ENCODE measurements at places on chromosomes 7 and 10. TPM values are rescaled to one million over a fixed set of nuclear protein-coding genes. Genes with fewer than 3 reads are reported as not detected.

The TSPAN12 gene
- 25.3 TPM for total RNA-seq

The TMEM229A gene
- total RNA-seq, result 0.62 TPM

The PIP gene
- total RNA-seq, result 6.8 TPM

The HUS1 gene
- total RNA-seq, result 24.5 TPM

The FBXO24 gene
- total RNA-seq, result 1.8 TPM

The CYP26C1 gene
- 0.31 TPM for total RNA-seq

The ZNF485 gene
- 2.2 TPM for total RNA-seq

The CYP26A1 gene
- total RNA-seq, result not detected

GRCh38 chr10:122280156-122280555 is 9.1 kb downstream of the BTBD16 start:
- ATAC-seq, result no peak

GRCh38 chr7:45028138-45028919 is 28.3 kb downstream of the CCM2 start:
- no peak for ATAC-seq

GRCh38 chr10:86193841-86194240 is 172.8 kb downstream of the GRID1 start:
- ATAC-seq, result no peak

DNA sequence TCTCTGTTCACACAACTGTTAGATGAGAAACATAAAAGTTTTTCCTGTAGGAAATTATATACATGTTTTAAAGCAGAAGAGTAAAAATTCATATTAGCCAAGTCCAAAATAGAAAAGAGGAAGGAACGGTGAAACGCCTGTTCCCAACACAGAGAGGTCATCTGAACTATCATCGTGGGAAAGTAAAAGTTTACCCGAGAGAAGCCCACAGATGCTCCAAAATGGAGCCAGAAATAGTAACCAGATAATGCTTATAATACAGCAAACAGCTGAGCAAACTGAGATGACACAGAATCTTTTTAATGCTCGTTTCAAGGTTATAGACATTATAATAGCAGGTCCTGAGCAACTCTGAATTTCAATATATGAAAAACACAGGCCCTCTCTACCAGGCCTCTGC is 24.5 kb downstream of the FRMD4A start:
- ATAC-seq, result no peak

GRCh38 chr7:64905133-64905532 is 2.1 kb downstream of the ZNF273 start:
- no peak for ATAC-seq

GRCh38 chr10:24947304-24948097 is 4.9 kb downstream of the PRTFDC1 start:
- ATAC-seq, result peak; percentile 42

DNA sequence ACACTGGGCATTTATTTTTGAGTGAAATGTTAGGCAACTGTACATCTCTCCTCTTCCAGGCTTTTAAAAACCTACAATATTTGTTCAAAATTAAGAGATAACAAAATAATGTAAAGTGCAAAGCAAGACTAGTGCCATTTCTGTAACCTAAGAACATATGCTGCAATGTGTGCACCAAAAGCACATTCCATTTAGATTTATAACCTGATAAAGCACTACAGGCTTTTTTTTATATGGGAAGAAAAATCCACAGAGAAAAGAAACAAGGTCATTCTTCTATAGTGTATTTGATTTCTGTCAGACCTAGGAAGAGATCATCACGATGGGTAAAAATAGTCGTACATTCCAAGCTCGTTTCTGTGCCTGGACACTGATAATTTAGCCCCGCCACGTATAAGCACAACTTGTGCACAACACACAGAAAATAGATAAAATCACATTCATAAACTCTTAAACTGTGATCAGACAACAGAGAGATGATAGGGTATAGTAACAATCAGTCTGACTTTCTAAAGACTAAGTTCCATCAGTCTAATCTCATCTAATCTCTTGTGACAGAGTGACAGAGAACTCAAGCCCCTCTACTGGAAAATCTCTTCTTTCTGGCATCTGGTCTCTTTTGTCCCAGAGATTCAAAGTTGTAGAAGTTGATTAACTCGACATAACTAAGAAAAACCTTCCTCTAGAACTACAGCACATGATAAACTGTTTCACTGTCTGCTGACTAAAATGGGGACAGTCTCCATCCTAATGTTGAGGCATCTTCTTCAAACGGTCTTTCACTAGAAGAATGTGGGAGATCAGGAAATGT is 6.7 kb downstream of the LAMB1 start:
- ATAC-seq, result peak; percentile 1

DNA sequence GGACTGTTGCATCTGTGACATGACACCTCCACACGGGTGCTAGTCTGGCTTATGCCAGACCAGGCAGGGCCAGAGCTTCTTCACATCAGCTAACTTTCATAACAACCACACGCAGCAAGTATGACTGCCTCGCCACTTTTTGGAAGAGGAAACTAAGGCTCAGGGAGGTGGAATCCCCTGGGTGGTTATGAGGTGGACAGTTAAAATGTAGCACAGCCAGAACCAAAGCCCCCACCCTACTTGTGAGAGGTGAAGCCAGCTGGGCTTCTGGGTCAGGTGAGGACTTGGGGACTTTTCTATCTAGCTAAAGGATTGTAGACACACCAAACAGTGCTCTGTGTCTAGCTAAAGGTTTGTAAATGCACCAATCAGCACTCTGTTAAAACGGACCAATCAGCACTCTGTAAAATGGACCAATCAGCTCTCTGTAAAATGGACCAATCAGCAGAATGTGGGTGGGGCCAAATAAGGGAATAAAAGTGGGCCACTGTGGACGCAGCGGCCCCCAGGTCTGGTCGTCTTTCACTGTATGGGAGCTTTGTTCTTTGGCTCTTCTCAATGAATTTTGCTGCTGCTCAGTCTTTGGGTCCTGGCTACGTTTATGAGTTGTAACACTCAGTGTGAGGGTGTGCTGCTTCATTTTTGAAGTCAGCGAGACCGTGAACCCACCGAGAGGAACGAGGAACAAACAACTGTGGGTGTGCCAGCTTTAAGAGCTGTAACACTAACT is 171.0 kb downstream of the PTPN20 start:
- no peak for ATAC-seq

DNA sequence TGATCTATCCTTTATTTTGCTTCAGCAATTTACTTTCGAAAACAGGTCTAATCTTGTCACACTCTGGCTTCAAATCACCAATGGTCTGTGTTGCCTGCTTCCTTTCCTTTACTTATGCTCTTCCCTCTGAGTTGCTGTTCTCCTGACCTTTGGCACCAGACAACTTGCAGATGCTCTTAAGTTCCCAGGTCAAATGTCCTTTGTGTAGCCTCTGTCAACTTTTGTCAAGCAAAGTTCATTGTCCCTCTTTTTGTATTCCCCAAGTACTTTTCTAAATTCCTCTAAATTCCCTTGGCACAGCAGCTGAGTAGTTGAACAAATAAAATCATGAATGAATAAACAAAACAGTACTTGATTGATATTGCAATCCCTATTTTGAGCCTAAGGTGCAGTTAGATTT is 289.4 kb downstream of the BICC1 start:
- no peak for ATAC-seq

GRCh38 chr7:52498366-52498765 is 537.1 kb upstream of the POM121L12 start:
- no peak for ATAC-seq

DNA sequence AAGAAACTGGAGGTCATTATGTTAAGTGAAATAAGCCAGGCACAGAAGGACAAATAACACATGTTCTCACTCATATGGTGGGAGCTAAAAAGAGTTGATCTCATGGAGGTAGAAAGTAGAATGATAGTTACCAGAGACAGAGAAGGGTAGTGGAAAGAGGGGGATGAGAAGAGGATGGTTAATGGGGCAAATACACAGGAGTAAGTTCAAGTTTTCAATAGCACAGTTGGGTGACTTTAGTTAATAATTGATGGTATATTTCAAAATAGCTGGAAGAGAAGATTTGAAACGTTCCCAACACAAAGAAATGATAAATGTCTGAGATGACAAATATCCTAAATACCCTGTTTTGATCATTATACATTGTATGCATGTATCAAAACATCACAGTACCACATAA is 261.8 kb downstream of the THSD7A start:
- ATAC-seq, result no peak

DNA sequence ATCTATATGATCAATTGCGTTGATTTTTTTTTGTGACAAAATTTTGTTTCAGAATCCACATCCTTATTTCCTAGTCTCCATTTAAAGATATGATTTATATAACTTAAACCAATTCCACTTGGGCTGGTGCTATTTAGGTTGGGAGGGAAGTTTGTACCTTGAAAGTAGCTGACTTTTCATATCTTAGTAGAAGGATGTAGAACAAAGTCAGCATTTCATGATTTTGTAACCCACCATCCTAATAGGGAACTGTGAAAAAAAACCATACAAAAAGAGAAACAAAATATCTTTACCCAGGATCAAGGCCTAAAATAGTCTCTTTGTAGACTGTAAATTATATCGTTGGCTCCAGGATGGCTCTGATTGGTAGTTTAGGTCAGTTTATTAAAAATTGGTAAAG is 8.3 kb downstream of the HECTD2 start:
- ATAC-seq, result no peak

DNA sequence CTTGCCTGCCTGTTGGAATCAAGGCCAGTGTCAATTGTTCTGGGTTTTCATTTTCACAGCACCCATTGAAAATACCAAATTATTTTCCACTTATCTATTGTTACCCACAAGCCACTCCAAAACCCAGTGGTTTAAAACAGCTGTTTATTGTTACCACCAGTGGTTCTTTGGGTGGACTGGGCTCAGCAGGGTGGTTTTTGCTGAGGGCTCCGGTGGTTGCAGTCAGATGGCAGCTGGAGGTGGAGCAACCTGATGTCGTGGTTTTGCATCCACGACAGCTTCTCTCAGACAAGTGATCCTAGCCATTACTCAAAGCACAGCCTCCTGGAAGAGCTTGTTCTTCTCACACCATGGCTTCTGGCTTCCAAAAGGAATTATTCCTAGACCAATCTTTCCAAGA is 235.1 kb upstream of the ADARB2 start:
- no peak for ATAC-seq

DNA sequence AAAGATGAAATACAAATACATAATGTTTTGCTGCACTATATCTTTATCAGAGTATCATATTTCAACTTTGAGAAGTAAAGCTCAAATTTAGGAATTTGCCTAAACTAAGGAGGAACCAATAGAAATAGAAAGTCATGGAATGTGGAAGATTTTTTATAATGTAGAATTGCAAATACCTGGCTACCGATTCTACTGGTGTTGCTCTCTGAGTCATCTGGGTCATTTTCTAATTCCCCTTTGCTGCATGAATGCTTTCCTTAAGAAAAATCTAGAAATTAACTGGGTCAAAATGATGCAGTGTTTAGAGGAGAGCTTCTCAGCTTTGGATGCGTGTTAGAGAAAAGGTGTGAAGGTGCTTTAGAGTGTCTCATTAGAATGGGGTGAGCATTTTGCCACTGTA is 568.9 kb upstream of the ANKRD30A start:
- ATAC-seq, result no peak

DNA sequence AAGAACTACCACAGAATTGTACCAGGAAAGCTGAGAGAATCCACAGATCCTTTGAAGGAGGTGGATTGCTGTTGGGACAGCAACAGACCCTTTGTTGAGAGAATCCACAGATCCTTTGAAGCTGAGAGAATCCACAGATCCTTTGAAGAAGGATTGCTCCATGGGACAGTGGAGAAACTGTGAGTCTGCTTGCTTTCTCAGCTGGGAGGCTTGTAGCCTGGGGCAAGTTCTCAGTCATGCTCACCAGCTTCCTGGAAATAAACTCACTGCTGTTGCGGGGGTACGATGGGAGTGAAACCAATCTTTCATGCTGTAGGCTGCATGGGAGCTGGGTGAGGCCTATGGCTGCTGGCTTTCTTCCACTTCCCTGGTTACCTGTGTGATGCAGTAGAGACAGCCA is 106.3 kb downstream of the C7orf25 start:
- ATAC-seq, result no peak

GRCh38 chr10:16854623-16855022 is 37.4 kb upstream of the RSU1 start:
- no peak for ATAC-seq

GRCh38 chr7:157404845-157405481 is 68.2 kb downstream of the DNAJB6 start:
- no peak for ATAC-seq

- no peak for ATAC-seq
These were observed 148.1 kb upstream of the GDF10 start for GRCh38 chr10:47151920-47152319.

- peak; percentile 50 for ATAC-seq
These were observed 86.6 kb downstream of the STRA8 start for GRCh38 chr7:135320268-135320667.

GRCh38 chr7:125122173-125122572 is 192.5 kb upstream of the POT1 start:
- no peak for ATAC-seq

GRCh38 chr7:144378651-144379050 is 23.4 kb downstream of the ARHGEF5 start:
- no peak for ATAC-seq

- no peak for ATAC-seq
These were observed 96.9 kb upstream of the NEBL start for GRCh38 chr10:20993830-20994527.

DNA sequence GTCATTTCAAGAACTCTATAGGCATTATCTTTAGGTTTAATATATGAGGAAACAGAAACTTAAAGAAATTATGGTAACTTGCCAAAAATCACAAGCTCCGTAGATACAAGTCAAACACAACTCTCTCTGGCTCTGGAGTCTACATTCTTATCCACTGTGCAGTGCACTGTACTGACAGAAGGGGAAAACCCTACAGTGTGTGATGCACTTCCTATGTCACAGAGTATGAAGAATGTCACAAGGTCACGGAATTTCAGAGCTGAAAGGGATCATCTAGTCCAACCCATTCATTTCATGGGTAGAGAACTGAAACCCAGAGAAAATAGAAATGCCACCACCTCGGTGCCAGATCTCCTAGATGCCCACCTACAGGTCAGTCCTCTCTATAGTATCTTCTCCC is 86.1 kb downstream of the LRRTM3 start:
- no peak for ATAC-seq

- no peak for ATAC-seq
These were observed 54.6 kb upstream of the FAM3C start for GRCh38 chr7:121450631-121451198.

DNA sequence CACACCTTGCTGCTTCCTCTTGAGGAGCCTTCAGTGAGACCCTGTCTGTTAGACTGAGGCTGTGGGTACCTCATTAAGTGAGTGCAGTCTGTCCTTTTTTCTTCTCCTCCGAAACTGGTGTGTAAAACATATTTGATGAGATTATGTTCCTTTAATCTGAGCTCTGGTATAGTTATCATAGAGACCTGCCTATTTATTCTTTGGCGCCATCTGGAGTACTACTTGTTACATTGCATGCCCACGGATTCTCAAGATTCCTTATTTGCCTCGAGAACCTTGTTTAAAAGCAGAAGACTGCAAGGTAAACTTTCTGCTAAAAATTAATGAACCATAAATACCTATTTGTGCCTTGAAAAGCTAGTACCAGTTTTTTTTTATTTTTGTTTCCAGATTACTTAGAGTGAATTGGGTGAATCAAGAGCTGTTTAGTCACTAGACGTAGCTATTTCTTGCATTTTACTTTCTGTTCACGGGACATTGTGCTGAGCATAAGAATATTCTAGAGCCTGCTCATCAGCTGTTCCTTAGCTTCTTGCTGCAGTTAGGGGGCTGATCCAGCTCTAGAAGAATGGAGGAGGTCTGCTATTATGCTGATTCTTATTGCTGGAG is 16.9 kb upstream of the STMP1 start:
- ATAC-seq, result peak; percentile 62

Measured in gastroesophageal sphincter (tissue), 4 donors.